ENCODE measurements at places on chromosomes 2 and 18.

DNA sequence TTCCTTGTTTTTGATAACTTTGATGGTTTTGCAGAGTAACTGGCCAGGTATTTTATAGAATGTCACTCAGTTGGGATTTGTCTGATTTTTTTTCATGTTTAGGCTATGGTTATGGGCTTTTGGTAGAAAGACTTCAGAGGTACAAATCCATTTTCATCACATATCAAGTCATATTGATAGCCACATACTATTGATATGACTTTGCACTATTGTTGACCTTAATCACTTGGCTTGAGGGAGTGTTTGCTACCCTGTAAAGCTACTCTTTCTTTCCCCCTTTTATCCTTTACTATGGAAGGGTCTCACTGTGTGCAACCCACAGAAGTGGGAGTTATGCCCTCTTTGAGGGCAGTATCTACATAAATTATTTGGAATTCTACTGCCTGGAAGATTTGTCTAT, 109.8 kb downstream of the BABAM2 start:
- no peak for DNase-seq

DNA sequence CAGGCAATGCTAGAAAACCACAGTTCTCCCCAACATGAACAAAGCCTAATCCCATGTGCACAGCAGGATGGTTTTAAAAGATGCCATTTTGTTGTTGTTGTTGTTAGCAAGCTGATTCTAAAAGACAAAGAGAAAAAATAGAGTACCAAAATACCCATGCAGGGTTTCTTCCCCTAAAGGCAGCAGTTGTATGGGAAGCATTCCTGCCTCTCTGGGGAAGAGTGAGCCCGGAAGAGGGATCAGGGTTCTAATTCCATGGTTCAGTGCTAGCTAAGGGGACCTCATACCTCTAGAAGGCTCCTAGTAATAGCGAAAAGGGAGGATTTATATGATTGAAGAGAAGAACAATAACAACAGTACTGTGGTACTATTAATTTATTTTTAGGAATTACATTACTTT, 327.6 kb downstream of the DPP10 start:
- no peak for DNase-seq

DNA sequence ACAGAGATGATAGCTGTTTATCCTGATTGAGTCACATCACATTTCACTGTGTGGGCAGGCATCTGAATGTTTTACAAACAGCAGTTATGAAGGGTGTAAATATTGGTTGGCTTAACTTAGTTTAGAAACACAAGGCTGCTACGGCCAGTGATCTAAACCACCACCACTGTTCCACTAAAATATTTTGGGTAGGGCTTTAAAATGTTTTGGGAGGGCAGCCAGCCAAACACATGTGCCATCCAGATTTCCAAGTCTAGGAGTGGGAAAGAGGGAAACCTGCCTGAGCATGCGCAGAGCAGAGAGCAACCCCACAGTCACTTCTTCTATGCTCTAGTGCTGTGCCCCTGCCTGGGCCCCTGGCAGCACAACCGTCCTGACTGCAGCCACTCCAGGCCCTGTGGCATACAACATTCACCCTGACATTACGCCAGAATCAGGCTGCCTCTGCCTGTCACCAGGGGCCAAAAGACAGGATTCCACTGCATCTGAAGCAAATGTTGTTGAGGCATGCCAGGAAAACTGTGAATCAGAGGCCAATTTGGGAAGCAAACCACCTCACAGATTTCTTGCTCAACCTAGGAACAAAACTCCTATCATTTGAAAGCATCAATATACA, 74.8 kb upstream of the COL5A2 start:
- peak; percentile 95 for DNase-seq

GRCh38 chr2:200319548-200320337, 13.2 kb downstream of the SPATS2L start:
- peak; percentile 74 for DNase-seq
